Osteoblast (primary cell): ENCODE measurements at places on chromosomes 6 and 20. TPM values are rescaled to one million over a fixed set of nuclear protein-coding genes. Genes with fewer than 3 reads are reported as not detected.

The OR2H1 gene
- total RNA-seq, result not detected in 2 replicates

The SNX21 gene
- 69.0 and 101 TPM in 2 replicates for total RNA-seq

The RNF5 gene
- 25.3 and 32.9 TPM in 2 replicates for total RNA-seq

The APCDD1L gene
- total RNA-seq, result 16.3 and 16.5 TPM in 2 replicates

- H3K36me3 ChIP-seq, result no peaks in the 10 kb centered on the region
- no peaks in the 10 kb centered on the region for H3K4me1 ChIP-seq
- DNase-seq, result no peak
- H3K4me3 ChIP-seq, result no peak overlapping the region
These were observed 155.4 kb upstream of the SYNDIG1 start for GRCh38 chr20:24314053-24314452.

GRCh38 chr6:100466410-100467128 lies 1.8 kb upstream of the SIM1 start:
- no peaks in the 10 kb centered on the region for H3K36me3 ChIP-seq
- no peak overlapping the region for H3K27ac ChIP-seq
- no peak overlapping the region for H3K4me3 ChIP-seq
- peak; percentile 73 for DNase-seq

- DNase-seq, result no peak
- no peaks in the 10 kb centered on the region for H3K36me3 ChIP-seq
- no peak overlapping the region for H3K27ac ChIP-seq
- no peak overlapping the region for H3K4me3 ChIP-seq
- no peaks in the 10 kb centered on the region for H3K27me3 ChIP-seq
These were observed 175.6 kb downstream of the TBC1D7 start for GRCh38 chr6:13152764-13153163.

GRCh38 chr6:63319939-63320338 lies at the start of gene LGSN:
LGSN (minus strand) TSS chr6:63319983; CDS start chr6:63319943, 40 bp downstream.
- no peaks in the 10 kb centered on the region for H3K4me1 ChIP-seq
- DNase-seq, result no peak
- H3K27me3 ChIP-seq, result no peaks in the 10 kb centered on the region
- no peak within 1 kb of the TSS for H3K4me3 ChIP-seq
- no peaks in the 10 kb centered on the region for H3K36me3 ChIP-seq

DNA sequence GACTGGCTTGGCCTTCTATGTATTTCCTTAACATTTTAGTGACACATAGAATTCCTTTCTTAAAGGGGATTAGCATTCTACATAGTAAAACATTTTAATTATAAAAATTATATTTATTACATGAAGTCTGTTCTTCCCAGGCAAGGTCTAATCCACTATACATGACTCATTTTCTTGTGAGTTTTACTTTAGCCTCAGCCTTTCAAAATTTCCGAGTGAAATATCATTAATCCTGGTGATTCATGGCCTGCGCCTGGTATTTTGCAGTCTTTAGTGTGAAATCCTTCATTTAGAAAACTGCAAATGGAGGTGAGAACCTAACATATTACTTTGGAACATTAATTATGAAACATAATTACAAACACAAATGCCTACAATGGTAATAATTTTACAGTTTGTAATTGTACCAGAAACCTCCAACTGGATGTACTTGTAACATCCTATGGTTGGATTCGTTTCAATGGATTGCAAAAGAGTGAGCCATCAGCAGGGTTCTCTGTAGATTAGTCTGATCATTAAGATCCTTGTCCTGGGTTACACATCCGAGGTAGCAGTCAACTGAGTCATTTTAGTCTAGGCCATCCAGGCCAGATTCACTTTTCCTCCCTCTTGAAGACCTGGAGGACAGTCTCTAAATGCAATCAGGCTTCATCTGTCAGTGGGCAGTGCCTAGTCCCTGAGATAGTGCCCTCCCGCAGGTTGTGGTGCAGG lies 272.0 kb downstream of the PACRG start:
- H3K4me3 ChIP-seq, result no peak overlapping the region
- DNase-seq, result peak; percentile 69
- H3K27ac ChIP-seq, result no peak overlapping the region
- no peaks in the 10 kb centered on the region for H3K4me1 ChIP-seq
- no peaks in the 10 kb centered on the region for H3K36me3 ChIP-seq

DNA sequence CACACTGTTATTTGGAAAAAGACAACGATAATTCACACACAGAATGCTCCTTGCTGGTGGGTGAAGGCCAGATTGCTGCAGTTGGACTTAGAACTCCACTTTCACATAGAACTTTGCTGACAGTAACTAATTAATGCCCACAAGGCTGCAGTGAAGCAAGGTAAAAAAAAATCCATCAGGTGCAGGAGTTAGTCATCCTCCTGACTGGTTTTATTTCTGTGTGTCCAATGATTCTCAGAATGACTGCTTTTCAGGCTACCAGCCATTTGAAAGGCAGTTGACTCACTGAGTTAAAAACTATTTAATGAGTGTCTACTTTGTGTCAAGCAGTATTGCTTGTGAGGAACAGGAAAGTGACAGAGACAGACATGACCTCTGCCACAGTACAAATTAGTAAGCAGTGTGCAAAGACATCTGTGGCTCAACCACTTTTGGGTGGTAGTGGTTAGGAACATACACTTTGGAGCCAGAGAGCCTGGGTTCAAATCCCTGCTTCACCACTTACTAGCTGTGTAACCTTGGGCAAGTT lies 41.9 kb downstream of the ELOVL5 start:
- DNase-seq, result no peak
- no peak overlapping the region for H3K4me3 ChIP-seq
- no peaks in the 10 kb centered on the region for H3K36me3 ChIP-seq
- H3K27me3 ChIP-seq, result no peaks in the 10 kb centered on the region

DNA sequence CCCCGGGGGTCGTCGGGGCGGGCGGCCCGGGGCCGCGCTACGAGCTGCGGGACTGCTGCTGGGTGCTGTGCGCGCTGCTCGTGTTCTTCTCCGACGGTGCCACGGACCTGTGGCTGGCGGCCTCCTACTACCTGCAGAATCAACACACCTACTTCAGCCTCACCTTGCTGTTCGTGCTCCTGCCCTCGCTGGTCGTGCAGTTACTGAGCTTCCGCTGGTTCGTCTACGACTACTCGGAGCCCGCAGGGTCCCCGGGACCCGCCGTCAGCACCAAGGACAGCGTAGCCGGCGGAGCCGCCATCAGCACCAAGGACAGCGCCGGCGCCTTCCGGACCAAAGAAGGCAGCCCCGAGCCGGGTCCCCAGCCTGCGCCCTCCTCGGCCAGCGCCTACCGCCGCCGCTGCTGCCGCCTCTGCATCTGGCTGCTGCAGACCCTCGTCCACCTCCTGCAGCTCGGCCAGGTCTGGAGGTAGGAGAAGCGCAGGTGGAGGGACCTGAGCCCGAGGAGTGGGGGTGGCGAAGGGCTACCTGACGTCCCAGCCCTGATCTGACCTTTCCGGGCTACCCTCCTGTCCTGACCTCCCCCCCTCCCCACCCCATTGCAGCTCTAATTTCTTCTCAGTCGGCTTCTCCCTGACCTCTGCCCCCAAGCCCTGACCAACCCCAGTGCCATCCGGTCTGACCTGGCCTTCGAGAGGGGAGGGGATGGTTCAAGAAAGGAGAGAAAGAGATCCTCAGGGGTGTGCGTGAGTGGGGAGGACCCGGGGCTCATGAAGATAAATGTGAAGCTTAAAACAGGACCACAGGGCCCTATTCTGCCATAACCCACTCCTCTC lies 558 bp downstream of the XKR7 start:
- no peaks in the 10 kb centered on the region for H3K36me3 ChIP-seq
- no peaks in the 10 kb centered on the region for H3K4me1 ChIP-seq
- no peak overlapping the region for H3K4me3 ChIP-seq
- peak; percentile 98 for DNase-seq

- H3K36me3 ChIP-seq, result no peaks in the 10 kb centered on the region
- peak overlapping the region; percentile 76 for H3K4me3 ChIP-seq
- no peak overlapping the region for H3K27ac ChIP-seq
- peak; percentile 89 for DNase-seq
These were observed 6.5 kb upstream of the ZSCAN9 start for GRCh38 chr6:28218312-28219248.

GRCh38 chr20:11820838-11821237 lies 96.9 kb upstream of the BTBD3 start:
- H3K4me1 ChIP-seq, result no peaks in the 10 kb centered on the region
- no peaks in the 10 kb centered on the region for H3K36me3 ChIP-seq
- H3K27ac ChIP-seq, result no peak overlapping the region
- H3K27me3 ChIP-seq, result no peaks in the 10 kb centered on the region
- DNase-seq, result no peak
- no peak overlapping the region for H3K4me3 ChIP-seq

GRCh38 chr6:12324099-12324498 lies 33.9 kb downstream of the EDN1 start:
- H3K4me1 ChIP-seq, result no peaks in the 10 kb centered on the region
- no peaks in the 10 kb centered on the region for H3K36me3 ChIP-seq
- H3K27me3 ChIP-seq, result peaks cover 2% of the 10 kb centered on the region
- no peak overlapping the region for H3K27ac ChIP-seq
- no peak overlapping the region for H3K4me3 ChIP-seq

DNA sequence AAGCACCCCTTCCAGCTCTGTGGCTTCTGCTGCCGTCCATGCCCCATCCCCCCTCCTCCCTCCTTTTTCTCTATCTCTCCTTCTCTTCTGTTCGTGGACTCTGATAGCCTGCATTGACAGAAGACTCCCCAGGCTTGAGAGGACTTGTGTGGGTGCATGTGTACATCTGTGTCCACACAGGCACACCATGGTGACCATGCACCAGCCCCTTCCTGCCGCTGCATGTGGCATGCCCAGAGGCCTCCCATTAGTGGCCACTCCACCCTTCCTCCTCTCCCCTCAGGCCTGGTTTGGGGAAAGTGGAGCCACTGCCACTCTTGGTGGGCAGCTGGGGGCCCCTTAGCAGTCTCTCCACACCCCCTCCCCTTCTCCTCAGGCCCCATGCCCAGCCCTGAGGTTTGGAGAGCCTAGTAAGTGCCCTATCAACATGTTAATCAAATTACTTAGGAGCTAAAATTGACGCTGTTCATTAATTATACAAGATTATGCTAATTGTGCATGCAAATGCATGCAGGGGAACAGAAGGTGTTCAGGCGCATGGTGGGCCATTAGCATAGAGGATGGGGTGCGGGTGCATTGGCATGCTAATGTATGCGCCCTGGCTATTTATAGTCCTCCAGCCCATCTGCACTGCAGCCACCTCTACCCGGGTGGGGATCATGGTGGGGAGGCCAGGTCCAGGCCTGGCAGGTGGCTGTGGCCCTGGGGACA lies 45.9 kb downstream of the EBF4 start:
- DNase-seq, result no peak
- no peak overlapping the region for H3K4me3 ChIP-seq
- no peaks in the 10 kb centered on the region for H3K36me3 ChIP-seq
- H3K27ac ChIP-seq, result no peak overlapping the region
- peaks cover 27% of the 10 kb centered on the region for H3K27me3 ChIP-seq

DNA sequence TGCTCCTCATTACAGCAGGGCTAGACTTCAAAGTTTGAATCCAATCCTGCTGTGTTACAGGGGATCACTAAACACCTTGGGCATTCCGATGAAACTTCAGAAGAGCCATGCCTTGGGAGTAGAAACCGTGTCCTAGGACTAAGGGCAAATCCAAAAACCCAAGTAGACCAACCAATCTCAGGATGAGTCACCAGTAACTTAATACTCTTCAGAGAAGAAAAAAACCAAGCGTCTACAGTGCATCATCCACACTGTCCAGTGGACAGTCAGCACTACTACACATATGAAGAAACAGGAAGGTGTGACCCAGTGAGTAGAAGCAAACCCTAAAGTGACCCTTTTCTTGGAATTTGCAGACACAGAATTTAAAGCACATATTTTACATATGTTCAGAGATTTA lies 39.5 kb upstream of the VAPB start:
- H3K36me3 ChIP-seq, result peaks cover 43% of the 10 kb centered on the region
- DNase-seq, result peak; percentile 83
- H3K4me1 ChIP-seq, result peaks cover 10% of the 10 kb centered on the region

- no peaks in the 10 kb centered on the region for H3K27me3 ChIP-seq
- DNase-seq, result no peak
- H3K27ac ChIP-seq, result no peak overlapping the region
- H3K4me1 ChIP-seq, result no peaks in the 10 kb centered on the region
- H3K4me3 ChIP-seq, result no peak overlapping the region
These were observed 66.4 kb downstream of the CTCFL start for GRCh38 chr20:57458400-57459160.

DNA sequence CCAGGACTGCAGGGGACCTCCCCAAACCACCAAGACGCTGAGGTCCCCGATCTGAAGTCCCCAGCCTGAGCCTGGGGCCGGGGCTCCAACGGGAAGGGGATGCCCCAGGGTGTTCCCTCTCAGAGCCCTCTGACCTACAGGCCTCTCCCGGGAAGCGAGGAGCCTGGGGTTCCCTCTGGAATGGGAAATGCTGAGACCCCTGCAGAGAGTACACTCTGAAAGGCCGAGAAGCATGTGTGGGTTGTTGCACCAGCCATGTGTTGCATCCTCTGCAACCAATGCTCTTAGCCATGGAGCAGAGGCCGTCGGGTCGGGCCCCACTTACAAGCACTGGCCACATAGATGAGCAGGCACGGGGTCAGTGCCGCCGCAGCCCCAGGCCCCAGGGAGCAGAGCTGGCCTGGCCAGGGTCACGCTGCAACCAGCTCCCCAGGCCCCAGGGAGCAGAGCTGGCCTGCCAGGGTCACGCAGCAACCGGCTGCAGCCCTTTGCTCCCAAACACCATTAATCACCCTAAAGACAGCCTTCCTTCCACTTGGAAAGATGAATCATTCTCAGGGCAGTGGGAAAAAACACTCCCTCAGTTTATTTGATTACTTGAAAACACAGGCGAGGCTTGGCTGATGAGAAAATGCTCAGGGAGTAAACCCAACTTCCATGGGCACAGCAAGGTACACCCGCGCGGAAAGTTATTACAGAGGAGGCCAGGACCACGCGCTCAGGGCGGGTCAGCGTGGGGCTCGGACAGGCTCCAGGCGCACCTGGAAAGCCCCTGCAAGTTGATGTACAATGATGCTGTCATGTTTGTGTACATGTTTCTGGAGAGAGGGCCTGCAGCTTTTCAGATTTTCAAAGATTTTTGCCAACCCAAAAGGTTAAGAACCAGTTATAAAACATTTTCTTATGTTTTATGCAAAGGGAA lies 78.0 kb upstream of the AFDN start:
- H3K27ac ChIP-seq, result no peak overlapping the region
- no peaks in the 10 kb centered on the region for H3K27me3 ChIP-seq
- no peaks in the 10 kb centered on the region for H3K36me3 ChIP-seq
- no peaks in the 10 kb centered on the region for H3K4me1 ChIP-seq
